Cardiac fibroblast (primary cell): ENCODE measurements at places on chromosomes 5 and 9.
A peak's percentile ranks its signal among the peaks of the same experiment; 100 is the strongest.

DNA sequence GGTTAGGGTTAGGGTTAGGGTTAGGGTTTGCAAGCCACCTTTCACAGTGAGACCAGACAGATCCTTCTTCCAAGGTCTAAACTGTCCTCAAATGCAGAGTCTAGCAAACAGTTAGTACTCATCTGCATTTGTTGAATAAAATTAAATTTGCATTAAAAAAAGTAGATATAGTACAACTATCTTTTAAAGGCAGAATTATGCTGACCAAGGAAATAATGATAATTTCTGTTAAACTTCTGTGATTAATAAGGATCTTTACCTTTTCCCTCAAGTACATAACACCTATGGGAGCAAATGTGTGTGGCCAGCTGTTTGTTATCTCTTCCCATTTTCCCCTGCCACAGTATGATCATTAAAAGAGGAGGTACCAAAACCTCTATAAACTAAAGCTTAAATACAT lies 19.8 kb downstream of the PUM3 start:
- no peak for DNase-seq

DNA sequence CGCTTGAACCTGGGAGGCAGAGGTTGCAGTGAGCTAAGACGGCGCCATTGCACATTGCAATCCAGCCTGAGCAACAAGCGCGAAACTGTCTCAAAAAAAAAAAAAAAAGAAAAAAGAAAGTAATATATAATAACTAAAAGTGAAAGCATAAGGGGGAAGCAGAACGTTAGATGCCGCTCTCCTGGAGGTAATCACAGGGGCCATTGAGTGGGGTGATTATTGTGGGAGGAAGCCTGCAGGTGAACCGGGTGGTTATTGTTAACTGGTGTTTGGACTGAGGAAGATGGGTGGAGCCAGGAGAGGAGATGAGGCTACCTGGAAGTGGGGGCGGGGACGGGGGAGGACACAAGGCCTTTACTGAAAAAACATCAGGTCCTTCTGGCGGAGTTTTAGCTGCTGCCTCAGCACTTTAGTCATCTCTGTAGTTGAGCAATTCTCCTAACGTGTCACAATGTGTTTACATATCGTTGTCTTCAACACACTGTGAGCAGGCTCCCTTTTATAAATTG lies 5.3 kb upstream of the TJP2 start:
- peak; percentile 76 for DNase-seq

GRCh38 chr5:88647901-88648300 lies 235.1 kb downstream of the MEF2C start:
- no peak for DNase-seq

GRCh38 chr5:171269717-171270116 lies 39.3 kb upstream of the TLX3 start:
- peak; percentile 61 for DNase-seq

DNA sequence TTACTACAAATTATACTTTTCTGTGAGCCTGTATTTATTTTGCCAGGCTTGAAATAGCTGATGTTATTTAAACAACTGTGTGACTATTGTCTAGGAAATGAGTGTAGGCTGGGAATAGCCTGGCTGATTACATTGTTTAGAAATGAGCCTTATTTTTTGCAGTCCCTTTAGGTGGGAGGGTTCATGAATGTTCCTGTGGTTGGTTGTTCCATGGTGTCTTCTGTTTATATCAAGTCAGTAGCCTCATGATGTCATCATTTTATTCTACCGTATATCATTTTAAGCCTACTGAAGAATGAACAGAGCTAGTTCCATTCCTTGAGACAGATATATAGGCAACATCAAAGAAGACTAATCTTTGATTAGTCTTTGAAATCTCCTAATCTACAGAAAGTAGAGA lies 53.1 kb downstream of the MAP1B start:
- peak; percentile 69 for DNase-seq
